ENCODE measurements at places on chromosomes 4 and X.

DNA sequence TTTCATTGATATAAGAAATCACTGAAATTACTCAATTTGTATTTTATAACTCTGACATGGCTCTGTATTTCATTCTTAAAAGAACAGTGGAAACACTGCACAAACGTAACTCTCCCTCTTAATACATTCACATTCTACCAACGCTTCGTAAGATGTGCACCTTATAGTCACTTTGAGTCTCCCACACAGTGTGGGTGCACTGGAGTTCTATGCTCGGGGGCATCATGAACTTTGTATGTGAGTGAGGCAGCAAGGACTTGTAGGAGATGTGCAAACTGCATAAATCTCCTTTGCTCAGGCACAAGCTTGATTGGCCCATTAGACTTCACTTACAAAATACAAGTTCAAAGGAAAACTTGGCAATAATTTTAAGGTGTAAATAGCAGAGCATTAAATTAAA lies 2385.0 kb upstream of the TENM3 start:
- DNase-seq, result no peak

- DNase-seq, result no peak
Observed at GRCh38 chrX:147900349-147900748, 11.4 kb upstream of the FMR1 start.

DNA sequence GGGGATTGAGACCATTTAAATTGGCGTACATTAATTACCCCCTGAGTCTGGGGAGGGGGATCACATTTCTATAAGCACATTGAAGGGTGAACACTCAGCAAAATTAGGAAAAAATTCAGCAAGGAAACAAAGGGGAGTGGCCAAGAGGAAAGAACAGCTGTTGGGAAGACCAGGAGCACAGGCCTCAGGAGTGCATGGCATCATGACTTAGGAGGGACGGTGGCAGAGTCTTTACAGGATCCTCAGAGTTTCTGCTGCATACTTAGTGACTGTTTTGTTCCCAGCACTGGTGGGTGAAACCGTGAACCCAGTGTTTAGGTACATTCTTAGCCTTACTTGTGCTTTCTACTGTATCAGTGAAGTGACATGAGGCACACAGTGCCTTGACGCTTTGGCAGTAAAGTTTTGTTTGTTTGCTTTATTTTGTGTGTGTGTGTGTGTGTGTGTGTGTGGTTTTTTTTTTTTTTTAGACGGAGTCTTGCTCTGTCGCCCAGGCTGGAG lies 121.3 kb downstream of the CBR4 start:
- no peak for DNase-seq

GRCh38 chr4:168765726-168766125 lies 244.3 kb downstream of the CBR4 start:
- DNase-seq, result no peak

DNA sequence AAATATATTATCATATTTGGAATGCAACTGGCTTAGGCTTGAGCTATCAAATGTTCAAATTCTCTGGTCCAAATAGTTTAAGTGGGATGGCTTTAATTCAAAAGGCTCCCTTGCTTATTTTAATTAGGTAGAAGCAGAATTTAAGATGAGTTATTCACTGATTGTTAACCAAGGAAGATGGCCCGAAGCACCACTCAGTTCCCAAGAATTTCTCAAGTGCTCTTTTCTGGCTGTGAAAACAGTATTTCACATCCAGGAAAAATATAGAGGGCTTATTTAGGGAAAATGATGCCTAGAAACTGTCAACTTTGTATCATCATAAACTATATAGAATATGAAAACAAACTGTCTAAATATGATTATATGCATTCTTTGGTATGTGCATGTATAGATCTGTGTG lies 246.5 kb upstream of the SFRP2 start:
- no peak for DNase-seq

- no peak for DNase-seq
Observed at GRCh38 chr4:174633399-174633798, 111.1 kb upstream of the HPGD start.

- DNase-seq, result no peak
Observed at GRCh38 chrX:16304751-16305150, 137.5 kb downstream of the MAGEB17 start.

GRCh38 chr4:156422576-156422975 lies 468.9 kb upstream of the CTSO start:
- no peak for DNase-seq

GRCh38 chr4:154304679-154305078 lies 186.9 kb downstream of the DCHS2 start:
- DNase-seq, result no peak

- no peak for DNase-seq
Observed at GRCh38 chr4:152095701-152096070, 334.9 kb upstream of the GATB start.

DNA sequence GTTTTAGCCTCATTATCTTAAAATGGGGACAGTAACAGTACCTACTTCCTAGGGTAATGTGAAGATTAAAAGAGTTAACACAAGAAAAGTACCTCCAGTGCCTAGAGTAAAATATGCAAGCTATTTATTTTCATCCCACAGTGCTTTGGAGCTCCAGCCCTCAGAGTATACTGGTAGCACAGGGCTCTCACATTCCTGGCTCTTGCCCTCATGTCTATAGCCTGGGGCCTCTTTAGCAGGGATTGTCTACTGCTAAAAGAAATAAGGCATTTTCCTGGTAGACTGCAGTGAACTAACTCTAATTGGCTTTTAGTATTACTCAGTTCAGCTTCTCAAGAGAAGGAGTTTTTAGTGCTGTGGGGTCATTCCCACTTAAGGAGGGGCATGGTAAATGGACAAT lies 60.8 kb downstream of the RRAGB start:
- no peak for DNase-seq

GRCh38 chrX:46737462-46737861 lies 21.5 kb downstream of the SLC9A7 start:
- DNase-seq, result no peak

DNA sequence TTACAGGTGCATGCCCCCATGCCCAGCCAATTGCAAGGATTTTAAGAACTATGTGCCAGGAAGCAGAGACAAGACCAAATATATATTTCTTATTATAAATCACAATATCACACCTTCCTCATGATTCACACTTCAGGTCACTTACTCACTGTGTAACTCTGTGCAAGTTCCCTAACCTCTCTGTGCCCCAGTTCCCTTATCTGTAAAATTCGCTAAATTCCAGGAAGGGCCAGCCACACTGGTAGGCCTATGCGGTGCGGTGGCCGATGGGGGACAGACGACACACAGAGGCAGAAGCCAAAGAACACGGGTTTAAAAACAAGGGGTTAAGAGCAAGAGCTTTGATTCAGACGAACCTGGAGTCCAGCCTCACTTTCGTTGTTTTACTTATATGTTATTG lies 2.8 kb downstream of the TRIM2 start:
- DNase-seq, result no peak

- no peak for DNase-seq
Observed at GRCh38 chrX:68669094-68669860, 21.8 kb downstream of the STARD8 start.

GRCh38 chrX:16251782-16252181 lies 84.5 kb downstream of the MAGEB17 start:
- DNase-seq, result no peak

DNA sequence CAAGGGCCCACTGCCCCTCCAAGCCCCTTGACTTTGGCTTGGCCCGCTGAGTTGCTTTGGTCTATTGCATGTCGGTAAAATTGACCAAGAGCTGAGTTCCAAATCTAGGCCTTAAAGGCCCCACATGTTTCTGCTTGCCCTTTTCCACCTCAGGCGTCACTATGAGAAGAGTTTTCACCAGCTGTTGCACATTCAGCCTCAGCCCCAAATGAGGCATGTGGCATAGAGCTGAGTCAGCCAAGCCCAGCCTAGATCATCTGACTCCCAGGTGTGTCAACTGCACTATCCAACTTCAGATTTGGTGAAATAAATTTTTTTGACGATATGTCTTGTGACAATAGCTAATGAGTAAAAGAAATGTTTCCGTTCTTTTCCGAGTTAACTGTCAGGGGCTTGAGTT lies 424.5 kb upstream of the FAM47C start:
- no peak for DNase-seq

DNA sequence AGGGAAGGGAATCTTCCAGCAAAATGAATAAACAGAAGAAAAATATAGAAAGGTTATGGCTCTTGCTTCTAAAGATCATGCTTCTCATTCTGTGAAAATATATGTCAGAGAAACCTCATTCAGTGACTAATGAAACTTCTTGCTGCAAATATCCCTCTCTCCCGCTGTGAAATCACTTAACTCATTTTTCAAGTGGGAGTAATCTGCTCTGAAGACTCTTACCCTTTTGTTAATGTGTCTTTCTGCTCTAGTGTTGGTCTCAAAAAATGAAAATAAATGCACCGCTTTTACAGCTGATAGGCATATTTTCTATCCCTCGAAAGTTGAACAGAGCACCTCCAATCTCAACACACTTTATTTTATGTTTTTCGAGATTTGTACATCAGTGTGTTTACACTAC lies 252.3 kb downstream of the NLGN4X start:
- no peak for DNase-seq

- no peak for DNase-seq
Observed at GRCh38 chr4:117331817-117332216, 246.4 kb upstream of the TRAM1L1 start.

GRCh38 chr4:132317923-132318322 lies 831.2 kb upstream of the PCDH10 start:
- no peak for DNase-seq

DNA sequence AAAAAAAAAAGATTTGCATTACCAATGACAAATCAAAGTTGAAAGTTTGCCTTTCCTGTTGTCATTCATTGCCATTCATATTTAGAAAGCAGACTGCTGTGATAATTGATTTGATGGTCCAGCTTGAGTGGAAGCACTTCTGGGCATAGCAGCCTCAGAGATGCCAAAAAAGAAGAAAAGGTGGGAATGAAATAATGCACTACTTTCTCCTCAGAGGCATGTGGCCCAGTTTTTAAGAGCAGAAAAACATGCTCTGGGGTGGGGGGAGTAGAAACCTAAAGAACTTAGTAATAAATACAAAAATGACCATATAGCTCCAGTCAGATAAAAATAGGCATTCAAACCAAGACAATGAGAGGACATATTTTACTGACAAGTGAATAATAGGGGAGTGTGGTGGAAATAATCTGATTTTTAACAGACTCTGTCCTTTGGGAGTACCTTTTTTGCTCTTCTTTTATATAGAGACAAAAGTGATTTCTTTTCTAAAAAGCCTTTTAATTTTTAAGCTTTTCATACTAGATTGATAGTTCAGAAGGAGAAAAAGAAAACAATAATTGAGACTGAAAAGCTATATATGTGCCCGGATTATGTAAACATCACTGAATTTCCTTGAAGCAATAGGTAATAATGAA lies 599.1 kb downstream of the RPA4 start:
- no peak for DNase-seq

DNA sequence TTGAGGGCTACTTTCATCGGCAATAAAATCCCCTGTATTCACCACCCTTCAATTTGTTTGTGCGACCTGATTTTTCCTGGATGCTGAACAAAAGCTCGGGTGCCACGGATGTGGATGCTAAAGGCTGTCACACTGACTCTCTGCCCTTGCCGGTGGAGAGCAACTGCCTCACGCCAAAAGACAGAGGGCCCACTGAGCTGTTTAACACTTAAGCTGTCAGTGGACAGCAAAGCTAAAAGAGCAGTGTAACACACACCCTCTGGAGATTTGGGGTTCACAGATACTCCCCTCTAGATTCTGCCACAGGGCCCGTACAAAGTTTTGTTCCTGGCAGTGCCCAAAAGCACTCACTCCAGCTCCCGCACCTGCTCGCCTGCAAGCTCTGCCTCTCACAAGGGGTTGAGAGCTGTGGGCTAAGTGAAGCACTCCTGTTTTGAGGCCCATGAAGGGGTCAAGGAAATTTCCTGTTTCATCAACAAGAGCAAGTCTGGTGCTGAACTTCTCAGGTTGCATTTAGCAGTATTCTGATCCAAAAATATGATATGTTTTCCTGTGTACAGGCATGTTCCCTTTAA lies 1571.9 kb downstream of the ADGRL3 start:
- DNase-seq, result no peak

GRCh38 chrX:119155416-119156035 lies 27.9 kb upstream of the KIAA1210 start:
- DNase-seq, result no peak

- no peak for DNase-seq
Observed at GRCh38 chrX:120736989-120737388, 107.1 kb upstream of the C1GALT1C1 start.

DNA sequence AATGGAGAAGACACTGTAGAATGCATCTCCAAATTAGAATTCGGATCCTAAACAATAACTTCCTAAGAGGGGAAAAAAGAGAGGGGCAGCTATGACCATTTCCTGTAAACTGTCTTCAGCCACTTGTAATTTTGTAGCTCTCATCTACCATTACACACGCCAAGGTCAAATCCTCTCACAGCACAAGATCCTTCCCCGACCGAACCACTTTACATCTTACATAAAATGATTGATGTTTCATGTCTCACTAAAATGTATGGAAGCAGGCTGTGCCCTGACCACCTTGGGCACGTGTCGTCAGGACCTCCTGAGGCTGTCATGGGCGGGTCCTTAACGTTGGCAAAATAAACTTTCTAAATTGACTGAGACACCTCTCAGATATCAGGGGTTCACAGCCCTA lies 24.1 kb upstream of the PBDC1 start:
- no peak for DNase-seq

DNA sequence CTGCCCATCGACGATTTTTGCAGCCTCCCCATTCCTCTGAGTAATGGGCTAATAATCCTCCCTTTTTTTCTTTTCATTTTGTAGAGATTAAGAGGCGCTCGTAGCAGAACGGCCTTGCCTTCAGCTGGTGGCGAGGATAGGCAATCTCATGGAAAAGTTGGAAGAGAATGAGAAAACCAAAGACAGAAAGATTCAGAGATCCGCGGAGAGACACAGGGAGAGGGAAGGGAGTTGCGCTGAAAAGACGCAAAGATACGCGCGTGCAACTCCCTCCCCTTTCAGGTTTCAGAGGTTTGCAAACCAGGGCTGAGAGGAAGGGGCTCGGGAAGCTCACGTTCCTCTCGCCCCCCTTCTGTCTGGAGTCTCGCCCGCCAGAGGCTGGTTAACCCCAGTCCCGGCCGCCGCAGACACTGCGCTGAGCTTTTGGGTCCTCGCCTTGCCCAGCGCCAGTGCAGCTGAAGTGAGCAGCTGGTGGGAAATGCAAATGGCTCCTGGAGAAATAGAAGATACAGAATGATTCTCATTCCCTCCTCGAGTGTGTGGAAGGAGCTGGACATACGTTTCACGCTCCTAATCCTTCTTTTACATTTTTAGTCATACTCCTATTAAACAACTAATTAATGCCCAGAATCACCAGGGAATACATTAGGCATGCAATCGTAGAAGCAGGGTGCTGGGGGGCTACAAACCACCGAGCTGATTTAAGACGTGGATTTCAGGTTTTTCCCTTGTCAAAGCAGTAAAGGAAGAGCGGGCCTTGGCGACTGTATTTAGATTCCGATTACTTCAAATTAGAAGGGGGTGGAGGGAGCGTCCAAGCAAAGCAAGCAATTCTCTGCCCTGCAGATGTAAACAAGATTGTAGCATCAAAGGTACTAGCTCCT lies 16.6 kb upstream of the PITX2 start:
- DNase-seq, result no peak

GRCh38 chr4:13921805-13922204 lies 294.3 kb upstream of the BOD1L1 start:
- no peak for DNase-seq

GRCh38 chr4:77197831-77198230 lies 40.8 kb downstream of the CCNG2 start:
- DNase-seq, result no peak

- no peak for DNase-seq
Observed at GRCh38 chrX:136146614-136147314, 569 bp upstream of the FHL1 start.

- no peak for DNase-seq
Observed at GRCh38 chrX:71315917-71316316, 14.4 kb downstream of the ITGB1BP2 start.
